ENCODE measurements at places on chromosomes 7 and 10. TPM values are rescaled to one million over a fixed set of nuclear protein-coding genes. Genes with fewer than 3 reads are reported as not detected.

The LBX1 gene
- not detected for total RNA-seq

The C10orf105 gene
- under 0.01 TPM for total RNA-seq

The TRIM73 gene
- 1.3 TPM for total RNA-seq

The AMZ1 gene
- total RNA-seq: 0.70 TPM

The FAM200A gene
- total RNA-seq: 5.1 TPM

The LIPJ gene
- total RNA-seq: not detected

The HBP1 gene
- 77.4 TPM for total RNA-seq

The NAT16 gene
- total RNA-seq: not detected

The HTRA1 gene
- 98.8 TPM for total RNA-seq

The FFAR4 gene
- not detected for total RNA-seq

The TMEM184A gene
- not detected for total RNA-seq

The FAM24B gene
- total RNA-seq: 3.8 TPM

The AKR1D1 gene
- not detected for total RNA-seq

The GIMAP5 gene
- total RNA-seq: 0.08 TPM

The ZNF212 gene
- total RNA-seq: 4.0 TPM

The PGAM2 gene
- total RNA-seq: 0.75 TPM

Measured in smooth muscle cell of the coronary artery (primary cell).